ENCODE measurements at places on chromosomes 11 and 22. TPM values are rescaled to one million over a fixed set of nuclear protein-coding genes. Genes with fewer than 3 reads are reported as not detected.
A peak's percentile ranks its signal among the peaks of the same experiment; 100 is the strongest.

DNA sequence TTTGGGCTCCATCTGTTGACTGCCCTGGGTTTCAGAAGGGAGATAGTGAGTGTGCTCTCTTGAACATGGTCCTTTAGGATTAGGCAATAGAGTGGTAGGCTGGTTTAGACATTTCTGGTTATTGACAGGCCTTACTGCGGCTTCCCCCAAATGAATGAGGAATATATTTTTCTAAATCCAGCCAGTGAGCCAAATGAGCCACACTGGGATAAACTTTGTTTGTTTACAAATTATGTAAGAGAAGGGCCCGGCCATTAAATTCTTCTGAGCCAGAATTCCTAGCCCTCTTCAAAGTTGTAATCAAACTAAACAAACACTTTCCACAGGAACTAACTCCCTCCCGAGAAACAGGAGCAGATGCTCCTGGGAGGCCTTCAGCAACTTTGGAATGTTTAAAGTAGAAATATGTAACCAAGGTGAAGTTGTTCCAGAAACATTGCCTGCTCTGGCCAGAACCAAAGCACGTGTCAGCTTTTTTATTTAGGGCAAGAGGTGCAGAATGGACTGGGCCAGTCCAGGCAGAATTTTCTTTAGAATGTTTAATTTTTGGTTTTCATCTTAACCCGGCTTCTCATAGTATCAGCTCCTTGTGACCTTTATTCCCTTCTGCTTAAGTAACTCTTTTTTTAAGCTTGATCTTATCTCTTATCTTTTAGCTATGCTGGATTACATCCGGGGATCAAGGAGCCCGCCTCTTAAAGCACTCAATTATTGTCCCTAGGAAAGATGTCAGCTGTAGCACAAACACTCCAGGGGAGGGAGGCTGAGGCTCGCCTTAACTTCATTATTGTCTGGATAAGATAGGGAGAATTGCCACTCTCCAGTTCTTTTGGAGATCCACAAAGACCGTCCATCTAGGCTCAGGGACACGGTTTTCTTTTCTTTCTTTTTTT lies 28.7 kb downstream of the ZNRF3 start:
- no peak for DNase-seq

DNA sequence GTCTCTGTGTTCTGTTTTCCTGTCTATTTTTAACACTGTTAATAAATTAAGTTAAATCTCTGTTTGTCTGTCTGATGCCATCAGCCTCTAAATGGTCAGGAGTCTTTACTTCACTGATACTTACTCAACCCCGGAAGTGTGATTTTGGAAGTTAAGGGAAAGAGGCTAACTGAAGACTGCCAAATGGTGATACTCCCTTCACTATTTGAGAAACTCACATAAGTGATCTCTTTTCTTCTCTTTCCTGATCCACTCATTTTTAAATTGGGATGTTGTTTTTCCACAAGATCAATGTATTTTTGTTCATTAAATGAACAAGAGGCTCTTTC lies 389 bp upstream of the CASP12 start:
- no peak for DNase-seq

- no peak for DNase-seq
Observed at GRCh38 chr11:80937842-80938241, 1497.0 kb upstream of the TENM4 start.

Gene NLRP10
- total RNA-seq, result not detected

Gene AQP11
- 0.63 TPM for total RNA-seq

Gene TTC36
- not detected for total RNA-seq

Gene PTPRCAP
- total RNA-seq, result not detected

Gene FGF3
- not detected for total RNA-seq

GRCh38 chr11:124766156-124766555 lies 4.1 kb upstream of the ESAM start:
- no peak for DNase-seq

GRCh38 chr11:2428322-2428795 lies 16.0 kb downstream of the TRPM5 start:
- DNase-seq, result peak; percentile 38

Gene GLYAT
- not detected for total RNA-seq

GRCh38 chr22:31861226-31861840 lies 83.0 kb upstream of the YWHAH start:
- DNase-seq, result no peak

GRCh38 chr11:75268626-75269366 lies 28.2 kb downstream of the TPBGL start:
- no peak for DNase-seq

GRCh38 chr11:130146796-130147195 lies 12.8 kb upstream of the ST14 start:
- DNase-seq, result no peak

Gene C11orf16
- total RNA-seq, result not detected

Data from NCI-H460 (cell line).